Activated naive CD8-positive, alpha-beta T cell treated with anti-CD3 and anti-CD28 coated beads for 36 hours (primary cell): ENCODE measurements at places on chromosomes 12 and 14.

- DNase-seq: no peak
Observed at GRCh38 chr14:56413721-56414120, 165.9 kb upstream of the TMEM260 start.

- no peak for DNase-seq
Observed at GRCh38 chr14:22822016-22822570, 6.9 kb upstream of the SLC7A7 start.

DNA sequence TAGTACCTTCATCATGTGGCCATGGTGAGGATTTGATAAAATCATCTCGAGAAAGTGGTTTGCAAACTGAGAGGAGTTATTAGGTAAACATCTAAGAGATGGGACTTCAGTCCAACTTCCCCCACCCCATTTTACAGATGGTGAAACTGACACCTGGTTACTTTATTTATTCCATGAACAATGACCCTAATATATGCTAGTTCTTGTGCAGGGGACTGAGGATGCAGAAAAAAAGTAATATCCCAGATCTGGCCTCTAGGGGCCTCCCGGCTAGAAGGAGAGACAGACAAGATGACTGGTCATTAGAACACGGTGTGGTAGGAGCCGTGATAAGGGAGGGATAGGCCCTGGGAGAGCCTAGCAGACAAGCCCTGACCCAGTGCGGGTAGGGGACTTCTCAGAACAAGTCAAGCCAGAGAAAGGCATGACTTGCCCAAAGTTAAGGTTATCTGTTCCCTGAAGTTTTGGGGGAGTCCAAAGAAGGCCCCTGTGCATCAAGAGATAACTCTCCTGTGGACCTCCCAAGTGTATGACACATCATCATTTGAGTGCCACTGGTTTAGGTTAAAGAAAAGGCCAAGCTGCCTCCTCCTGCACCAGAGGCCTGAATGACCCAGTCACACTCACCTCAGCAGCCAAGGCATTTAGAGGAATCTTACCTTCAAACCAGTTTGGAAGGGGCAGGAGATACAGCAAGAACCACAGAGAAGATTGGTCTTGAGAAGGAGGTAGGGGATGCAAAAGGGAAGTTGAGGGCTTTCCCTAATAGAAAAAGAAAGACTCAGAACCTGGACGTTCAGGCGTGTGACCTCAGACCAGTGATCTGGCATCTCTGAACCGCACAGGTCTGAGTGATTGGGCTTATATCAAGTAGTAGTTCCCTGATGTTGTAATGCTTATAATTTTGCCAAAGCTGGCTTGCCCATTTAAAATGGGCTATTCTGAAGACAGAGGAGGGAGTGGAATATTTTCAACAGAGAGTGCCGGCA is 1.6 kb downstream of the CMKLR1 start:
- DNase-seq: no peak

GRCh38 chr12:58950739-58951100 is 30.4 kb upstream of the LRIG3 start:
- no peak for DNase-seq

DNA sequence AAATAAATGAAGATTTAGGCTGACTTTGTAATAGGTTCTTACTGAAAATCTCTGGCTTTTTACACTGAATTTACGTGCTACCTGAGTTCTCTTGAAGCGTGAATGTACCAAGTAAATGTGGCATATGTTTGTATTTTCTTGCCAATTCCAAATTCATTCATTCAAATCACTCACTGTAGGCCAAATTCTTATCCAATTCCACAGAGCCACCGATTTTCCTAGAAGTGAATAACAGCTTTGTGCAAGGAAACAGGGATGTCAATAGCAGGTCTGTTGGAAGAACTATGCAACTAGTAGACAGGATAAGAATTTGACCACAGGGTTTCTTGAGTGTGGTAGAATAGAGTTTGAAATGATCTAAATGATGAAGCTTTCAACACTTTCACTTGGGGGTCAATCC is 86.8 kb downstream of the SOX5 start:
- DNase-seq: no peak

DNA sequence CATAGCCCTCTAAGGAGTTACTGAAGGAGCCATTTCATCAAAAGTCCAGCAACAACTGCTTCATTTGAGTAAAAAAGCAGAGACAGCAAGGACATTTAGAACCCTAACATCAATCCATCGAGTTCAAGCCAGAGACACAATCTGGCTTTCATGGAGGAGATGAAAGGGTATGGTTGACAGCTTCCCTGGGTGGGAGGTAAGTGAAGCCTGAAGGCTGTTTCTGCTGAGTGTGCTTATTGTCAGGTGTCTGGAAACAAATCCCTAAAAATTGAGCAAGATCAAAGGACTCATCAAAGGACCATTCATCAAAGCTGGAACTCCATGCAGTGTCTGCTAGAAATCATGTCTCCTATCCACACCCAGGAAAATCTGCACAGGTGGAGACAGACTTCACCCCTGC is 104.4 kb upstream of the CCDC196 start:
- no peak for DNase-seq

GRCh38 chr14:89773644-89774316 is 180.8 kb downstream of the EFCAB11 start:
- DNase-seq: peak; percentile 69

- no peak for DNase-seq
Observed at GRCh38 chr12:55906056-55906455, 21.6 kb downstream of the PYM1 start.

DNA sequence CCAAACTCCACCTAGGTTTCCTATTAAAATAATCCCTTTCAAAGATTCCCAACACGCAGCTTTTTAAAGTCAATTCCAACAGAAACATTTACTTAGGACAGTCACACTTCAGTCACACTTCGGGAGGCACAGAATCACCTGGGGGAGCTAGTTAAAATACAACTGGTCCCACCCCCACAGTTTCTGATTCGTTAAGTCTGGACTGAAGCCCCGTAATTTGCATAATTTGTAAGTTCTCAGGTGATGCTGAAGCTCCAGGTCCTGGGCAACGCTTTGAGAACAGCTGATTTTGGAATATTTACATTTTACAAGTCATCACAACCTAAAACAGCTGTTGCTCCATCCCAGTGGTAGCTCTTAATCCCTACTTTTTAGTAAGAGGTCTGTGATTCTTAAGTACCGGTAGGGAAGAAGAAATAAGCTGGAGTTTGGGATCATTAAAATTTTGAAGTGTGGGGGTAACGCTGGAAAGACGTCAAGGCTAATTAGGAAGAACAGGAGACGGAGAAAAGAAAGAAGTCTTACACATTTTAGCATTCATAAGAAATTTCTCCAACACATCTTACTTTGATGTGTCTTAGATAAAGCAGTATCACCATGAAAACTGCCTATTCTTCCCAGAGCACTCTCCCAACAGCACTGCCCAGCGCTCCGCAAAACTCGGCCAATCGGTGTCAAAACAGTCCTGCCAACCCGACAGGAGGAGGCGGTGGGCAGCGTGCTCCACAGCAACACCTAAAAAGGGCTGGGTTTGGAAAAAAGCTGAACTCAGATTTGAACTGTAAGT is 1.1 kb downstream of the IPO8 start:
- peak; percentile 6 for DNase-seq

GRCh38 chr12:105158876-105159275 is 51.3 kb downstream of the WASHC4 start:
- no peak for DNase-seq

DNA sequence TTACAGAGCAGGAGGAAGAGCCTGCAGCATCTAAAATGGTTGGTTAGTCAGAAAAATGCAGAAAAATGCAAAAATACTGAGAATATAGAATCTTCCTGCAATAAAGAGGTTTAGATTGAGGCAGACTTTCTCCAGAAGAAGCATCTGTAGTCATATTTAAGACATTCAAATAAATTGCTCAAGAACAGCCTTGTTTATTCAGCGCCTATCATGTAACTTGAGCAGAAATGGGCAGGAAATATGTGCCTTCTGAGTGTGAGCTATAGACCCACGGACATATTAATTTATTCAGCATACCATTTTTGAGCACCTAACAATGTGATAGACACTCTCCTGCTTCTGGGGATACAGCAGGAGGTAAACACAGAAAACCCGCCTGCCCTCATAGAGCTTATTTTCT is 102.0 kb upstream of the HIF1A start:
- DNase-seq: no peak

DNA sequence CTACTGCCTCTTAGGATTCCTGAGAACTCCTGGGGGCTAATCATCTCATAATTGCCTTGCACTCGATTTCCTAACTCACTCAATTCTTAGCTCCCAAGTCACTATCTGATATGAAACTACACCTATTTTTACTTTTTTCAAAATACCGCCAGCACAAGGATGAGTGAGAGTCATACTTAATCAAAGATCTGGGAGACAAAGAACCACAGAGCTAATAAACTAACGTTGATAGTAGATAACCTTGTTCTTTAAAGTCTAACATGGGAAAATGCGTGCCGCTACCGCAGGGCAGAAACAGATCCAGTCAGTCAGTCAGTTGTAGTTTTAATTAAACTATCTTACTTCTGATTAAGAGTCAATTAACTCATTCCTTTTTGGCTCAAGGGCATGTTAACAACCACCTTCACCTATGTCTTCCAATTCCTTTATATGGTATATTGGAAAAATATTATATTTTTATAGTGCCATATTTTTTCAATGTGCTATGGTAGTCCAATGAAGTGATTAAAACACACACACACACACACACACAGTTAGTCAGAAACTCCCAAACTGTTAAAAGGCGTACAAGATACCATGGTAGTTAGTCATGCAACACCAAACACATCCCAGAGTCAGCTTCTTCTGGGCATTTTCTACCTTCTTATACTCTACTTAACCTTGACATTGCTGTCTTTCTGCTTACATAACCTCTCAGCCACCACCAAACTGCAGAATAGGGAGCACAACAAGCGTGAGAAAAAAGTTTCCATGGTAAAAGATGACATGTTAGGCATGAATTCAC is 114.0 kb downstream of the KLHL28 start:
- no peak for DNase-seq

DNA sequence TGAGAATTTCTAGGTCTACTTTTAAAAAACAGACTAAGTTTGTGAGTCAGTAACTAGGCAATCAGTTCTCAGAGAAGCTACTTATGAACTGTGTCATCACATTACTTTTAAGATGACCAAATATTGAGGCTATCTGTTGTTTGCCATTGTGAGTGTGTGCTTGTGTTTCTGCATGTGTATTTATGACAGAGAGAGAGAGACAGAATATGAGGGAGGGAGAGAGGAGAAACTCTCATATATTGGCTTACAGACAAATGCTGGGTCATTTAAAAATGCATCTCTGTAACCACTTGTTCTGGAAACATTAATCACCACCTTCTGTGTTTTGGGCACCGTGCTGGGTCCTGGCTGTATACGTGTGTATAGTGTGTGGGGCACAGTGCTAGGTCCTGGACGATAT is 161.5 kb upstream of the FRMD6 start:
- DNase-seq: no peak

DNA sequence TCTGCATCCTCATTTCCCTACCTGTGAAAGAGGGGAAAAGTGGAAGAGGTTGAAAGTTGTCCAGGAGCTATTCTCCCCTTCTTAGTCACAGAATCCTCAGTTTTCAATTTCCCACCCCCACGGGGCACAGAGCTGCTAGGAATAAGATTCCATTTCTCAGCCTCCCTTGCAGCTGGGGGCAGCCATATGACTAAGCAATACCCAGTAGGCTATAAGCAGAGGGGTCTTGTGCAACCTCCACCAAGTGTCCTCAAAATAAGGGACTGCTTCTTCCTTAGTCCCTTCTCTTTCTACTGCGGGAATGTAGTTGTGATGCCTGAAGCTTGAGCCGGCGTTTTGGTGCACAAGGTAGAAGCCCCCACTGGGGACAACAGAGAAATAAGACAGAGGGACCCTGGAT is 40.9 kb downstream of the VWF start:
- DNase-seq: no peak

- no peak for DNase-seq
Observed at GRCh38 chr12:89950421-89950820, 241.8 kb upstream of the ATP2B1 start.

- DNase-seq: no peak
Observed at GRCh38 chr12:119674560-119674959, 6.6 kb downstream of the PRKAB1 start.

GRCh38 chr14:86712727-86713126 is 1182.8 kb downstream of the FLRT2 start:
- DNase-seq: no peak

DNA sequence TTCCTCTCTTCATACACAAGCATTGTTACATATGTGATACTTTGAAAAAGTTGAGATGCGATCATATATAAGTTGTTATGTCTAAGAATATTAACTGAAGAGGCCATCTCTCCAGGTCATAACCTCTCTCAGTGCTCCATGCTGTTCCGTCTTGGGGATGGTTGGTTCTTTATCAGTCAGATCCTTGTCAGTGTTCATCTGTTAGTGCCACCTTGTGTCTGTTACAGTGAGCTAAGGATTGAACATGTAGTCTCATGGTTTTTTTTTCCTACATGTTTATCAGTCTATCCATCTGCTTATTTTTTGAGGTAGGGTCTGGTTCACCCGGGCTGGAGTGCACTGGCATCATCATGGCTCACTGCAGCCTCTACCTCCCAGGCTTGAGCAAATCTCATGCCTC is 30.5 kb downstream of the EP400 start:
- no peak for DNase-seq

DNA sequence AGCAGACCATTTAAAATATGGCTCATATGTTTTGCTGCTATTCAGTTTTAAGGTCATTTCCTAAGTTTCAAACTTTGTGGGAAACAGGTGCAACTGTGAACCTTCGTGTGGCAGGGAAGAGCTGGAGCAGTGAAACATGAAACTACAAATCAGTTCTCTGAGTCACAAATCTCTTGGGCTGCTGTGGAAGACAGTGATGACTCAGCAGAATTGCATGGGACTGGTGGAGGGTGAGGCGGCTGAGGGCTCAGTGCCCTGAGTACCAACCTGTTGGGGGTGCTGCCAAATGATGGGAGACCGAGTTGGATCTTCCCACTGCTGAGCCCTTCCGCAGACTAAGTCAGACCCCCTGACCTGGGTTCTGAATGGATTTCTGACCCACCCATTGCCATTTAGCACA is 8.4 kb upstream of the CALM1 start:
- no peak for DNase-seq

DNA sequence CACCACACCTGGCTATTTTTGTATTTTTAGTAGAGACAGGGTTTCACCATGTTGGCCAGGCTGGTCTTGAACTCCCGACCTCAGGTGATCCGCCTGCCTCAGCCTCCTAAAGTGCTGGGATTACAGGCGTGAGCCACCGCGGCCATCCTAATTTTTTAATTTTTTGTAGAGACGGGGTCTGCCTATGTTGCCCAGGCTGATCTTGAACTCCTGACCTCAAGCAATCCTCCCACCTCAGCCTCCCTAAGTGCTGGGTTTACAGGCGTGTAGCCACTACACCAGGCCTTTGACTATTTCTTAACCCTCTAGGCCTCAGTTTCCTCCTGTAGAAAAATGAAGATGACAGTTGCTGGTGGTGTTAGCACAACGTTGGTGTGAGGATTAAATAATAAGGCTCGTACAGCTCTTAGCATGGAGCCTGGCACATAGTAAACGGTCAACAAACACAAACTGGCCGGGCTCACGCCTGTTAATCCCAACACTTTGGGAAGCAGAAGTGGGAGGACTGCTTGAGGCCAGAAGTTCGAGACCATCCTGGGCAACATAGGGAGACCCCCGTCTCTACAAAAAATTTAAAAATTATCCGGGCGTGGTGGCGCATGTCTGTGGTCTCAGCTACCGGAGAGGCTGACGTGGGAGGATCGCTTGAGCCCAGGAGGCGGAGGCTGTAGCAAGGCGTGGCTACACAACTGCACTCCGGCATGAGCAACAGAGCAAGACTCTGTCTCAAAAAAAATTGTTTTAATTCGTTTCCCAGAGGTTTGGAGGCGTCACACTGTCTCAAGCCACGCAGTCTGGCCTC is 979 bp downstream of the DDX54 start:
- no peak for DNase-seq

GRCh38 chr12:27535318-27535717 is 11.3 kb downstream of the PPFIBP1 start:
- DNase-seq: no peak

- DNase-seq: no peak
Observed at GRCh38 chr12:52127683-52128450, 48.4 kb downstream of the SMIM41 start.
